Hematopoietic multipotent progenitor cell treated with erythropoietin and hydrocortisone succinate and interleukin-3 and kit ligand, for 6 days (in vitro differentiated cells): ENCODE measurements at places on chromosomes 1 and 21.

DNA sequence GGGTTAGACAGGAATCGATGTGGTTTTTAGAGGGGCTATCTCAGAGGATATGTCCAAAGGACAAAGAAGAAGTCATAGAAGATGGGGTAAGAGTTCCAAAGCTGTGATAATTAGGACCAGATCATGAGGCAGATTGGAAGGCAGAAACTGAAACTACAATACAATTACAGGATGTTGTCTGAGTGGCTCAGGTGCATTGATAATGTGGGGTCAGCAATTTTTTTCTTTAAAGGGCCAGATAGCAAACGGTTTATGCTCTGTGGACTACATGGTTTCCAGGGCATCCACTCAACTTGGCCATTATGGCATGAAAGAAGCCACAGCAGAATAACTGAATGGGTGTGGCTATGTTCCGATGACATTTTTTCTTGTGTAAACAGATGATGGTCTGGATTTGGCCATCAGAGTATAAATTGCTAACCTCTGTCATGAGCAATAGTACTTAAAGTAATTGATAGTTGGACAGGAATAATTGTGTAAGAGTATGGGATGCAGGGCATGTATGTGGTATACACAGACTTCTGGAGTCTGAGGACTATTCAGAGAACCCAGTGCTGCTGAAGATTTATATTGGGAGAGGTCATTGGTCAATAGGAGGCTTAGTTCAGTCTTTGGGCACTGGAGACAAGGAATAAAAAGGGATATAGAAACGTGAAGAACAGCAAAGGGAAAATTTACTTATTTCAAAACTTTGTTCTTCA is 198.4 kb upstream of the ADGRL4 start:
- DNase-seq = no peak

GRCh38 chr1:24199291-24199900 is 12.3 kb upstream of the IFNLR1 start:
- peak; percentile 82 for DNase-seq

- DNase-seq = no peak
Observed at GRCh38 chr1:233114159-233114558, 163.7 kb downstream of the NTPCR start.

GRCh38 chr1:154502744-154503115 is 518 bp upstream of the SHE start:
- DNase-seq = no peak

DNA sequence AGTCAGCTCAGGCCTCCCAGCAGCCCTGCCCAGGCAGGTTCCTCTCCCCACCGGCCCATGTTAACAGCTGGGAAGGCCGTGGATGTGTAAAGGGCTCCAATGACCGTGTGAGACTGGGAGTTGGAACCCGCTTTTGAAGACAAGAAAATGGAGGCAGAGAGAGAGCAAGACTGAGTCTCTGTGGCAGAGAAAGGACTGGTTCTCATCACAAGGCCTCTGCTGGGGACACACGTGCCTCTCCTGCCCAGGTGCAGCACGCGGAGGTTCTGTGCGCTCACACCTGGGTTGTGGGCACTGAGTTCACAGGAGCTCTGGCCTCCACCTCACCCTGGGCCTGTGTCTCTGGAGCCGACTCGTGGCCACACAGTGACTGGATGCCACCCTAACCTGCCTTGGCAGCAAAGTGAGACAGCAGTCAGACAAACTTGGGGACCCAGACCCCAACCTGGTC is 27.0 kb downstream of the RUNX3 start:
- no peak for DNase-seq

GRCh38 chr1:115284209-115284608 is 53.8 kb downstream of the NGF start:
- DNase-seq = no peak

DNA sequence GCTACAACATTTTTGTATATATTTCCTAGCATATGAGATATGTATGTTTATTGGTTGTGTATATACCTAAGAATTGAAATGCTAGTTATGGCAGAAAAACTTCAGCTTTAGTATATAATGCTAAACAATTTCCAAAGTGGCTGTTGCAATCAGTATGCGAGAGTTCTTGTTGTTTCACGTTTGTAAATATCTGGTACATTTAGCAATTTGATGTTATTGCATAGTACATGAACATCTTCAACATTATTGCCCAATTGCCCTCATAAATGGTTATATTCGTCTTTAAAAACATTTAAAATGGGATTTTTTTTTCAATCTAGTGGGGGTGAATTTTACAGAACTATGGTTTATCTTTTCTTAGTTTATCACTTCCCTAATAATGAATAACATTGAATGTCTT is 86.2 kb upstream of the HP1BP3 start:
- peak; percentile 70 for DNase-seq

DNA sequence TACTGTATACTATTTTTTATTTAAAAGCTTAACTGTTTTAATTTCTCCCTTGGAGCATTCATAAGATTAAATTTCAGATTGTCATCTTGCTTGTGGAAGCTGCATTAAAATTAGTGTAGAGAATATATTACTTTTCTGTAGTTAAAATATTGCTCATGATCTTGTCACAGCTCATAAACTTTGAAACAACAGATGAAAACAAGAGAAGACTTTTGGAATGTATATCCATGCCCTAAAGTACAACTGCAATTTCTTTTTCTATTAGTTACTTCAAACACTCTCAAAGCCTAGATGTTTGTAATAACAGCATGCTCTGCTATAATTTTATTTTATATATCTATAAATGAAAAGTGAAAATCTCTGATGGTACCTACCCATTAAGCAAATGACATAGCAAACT is 155.9 kb downstream of the COL11A1 start:
- no peak for DNase-seq

GRCh38 chr1:19312782-19313635 is 883 bp downstream of the SLC66A1 start:
- DNase-seq = peak; percentile 83

- no peak for DNase-seq
Observed at GRCh38 chr1:28196330-28196729, 19.8 kb upstream of the PTAFR start.

GRCh38 chr1:205748403-205749233 is 1.4 kb downstream of the NUCKS1 start:
- peak; percentile 67 for DNase-seq

GRCh38 chr1:29519788-29520110 is 283.4 kb downstream of the PTPRU start:
- no peak for DNase-seq

DNA sequence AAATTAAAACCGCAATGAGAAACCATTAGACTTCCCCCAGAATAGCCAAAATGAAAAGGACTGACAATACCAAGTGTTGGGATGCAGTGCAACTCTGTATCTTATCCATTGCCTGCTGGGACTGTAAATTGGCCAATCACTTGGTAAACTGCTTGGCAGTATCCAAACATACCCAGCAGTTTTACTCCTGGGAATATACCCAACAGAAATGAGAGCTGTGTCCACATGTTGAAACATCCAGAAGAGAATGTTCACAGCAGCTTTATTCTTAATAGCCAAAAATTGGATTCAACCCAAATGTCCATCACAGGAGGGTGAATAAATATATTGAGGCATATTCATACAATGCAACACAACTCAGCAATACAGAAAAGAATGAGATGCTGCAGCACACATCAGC is 13.7 kb upstream of the FAM20B start:
- DNase-seq = no peak
